Posterior vena cava (tissue), 2 donors: ENCODE measurements at places on chromosomes 1 and 21.

GRCh38 chr1:169741666-169742394 lies 8.0 kb upstream of the SELE start:
- no peak for DNase-seq

DNA sequence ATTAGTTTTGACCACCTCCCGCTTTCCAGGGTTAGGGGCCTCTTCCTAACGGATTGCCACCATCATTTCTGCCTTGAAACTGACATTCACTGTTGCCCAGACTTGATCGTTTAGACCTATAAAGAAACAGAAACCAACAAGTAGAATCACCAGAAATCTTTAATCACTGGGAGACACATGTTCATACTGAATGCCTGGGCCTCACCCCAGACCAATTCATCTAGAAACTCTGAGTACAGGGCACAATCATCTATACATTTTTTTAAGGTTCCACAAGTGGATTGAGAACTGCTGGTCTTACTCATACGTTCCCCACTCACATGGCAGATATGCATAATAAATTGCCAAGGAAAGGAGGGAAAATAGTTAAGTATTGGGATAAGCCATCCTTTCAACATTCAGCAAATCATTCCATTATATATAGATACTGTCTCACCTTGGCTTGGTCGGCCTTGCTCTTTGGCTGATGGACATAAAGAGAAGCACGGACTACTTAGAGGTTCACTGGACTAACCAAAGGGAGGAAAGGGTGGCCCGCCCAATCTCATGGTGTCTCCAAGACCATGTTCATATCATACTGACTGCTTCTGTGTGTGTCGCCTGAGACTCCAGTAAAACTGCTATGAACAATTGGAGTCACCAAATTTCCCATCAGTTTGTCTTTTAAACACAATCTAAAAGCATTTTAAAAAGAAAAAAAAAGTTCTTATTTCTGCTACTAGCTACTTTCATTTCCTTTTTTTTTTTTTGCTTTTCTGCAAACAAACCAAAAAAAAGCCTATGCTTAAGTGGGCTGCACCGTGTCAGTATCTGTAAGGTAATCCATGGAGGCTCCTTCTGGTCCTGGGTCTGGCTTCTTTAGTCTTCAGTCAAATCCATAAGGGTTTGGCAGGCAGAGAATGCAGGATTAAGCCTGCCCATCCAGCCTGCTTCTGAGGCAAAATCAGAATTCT lies 9.4 kb upstream of the TARBP1 start:
- no peak for DNase-seq

GRCh38 chr1:231264642-231265041 lies 23.6 kb downstream of the GNPAT start:
- no peak for DNase-seq

DNA sequence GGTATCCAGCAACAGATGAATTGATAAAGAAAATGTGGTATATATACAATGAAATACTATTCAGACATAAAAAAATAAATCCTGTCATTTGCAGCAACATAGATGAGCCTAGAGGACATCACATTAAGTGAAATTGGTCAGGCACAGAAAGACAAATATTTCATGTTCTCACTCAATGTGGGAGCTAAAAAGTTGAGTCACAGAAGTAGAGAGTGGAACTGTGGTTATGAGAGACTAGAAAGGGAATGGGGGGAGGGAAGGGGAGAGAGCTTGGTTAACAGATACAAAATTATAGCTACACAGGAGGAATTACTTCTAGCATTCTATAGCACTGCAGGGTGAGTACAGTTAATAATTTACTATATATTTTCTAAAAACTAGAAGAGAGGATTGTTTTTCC lies 37.1 kb upstream of the SERPINC1 start:
- DNase-seq = no peak

- DNase-seq = no peak
Observed at GRCh38 chr1:174080819-174081218, 58.7 kb upstream of the RC3H1 start.

- DNase-seq = no peak
Observed at GRCh38 chr1:116808848-116809508, 54.7 kb downstream of the CD2 start.

DNA sequence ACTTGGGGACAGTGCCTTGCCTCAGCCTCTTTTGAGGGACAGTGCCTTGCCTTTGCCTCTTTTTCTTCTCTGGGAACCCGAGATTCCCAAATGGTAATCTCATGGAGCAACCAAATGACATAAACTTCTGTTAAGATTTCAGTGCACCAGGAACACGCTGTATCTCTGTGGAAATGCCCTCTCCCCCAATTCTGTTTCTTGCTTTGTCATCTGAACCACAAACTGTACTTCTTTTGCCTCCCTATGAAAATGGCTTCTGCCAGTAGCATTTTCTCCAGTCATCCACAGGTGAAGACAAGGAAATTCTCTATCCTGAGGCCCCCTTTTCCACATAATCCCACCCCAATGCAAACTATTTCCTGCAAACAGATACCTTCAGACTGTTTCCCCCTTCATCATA lies 66.3 kb downstream of the OMA1 start:
- no peak for DNase-seq
